ENCODE measurements at places on chromosomes 4 and X. TPM values are rescaled to one million over a fixed set of nuclear protein-coding genes. Genes with fewer than 3 reads are reported as not detected.

GRCh38 chr4:152132776-152133175 is 372.0 kb upstream of the GATB start:
- no peak for DNase-seq

IL1RAPL2 gene
- total RNA-seq = not detected

DNA sequence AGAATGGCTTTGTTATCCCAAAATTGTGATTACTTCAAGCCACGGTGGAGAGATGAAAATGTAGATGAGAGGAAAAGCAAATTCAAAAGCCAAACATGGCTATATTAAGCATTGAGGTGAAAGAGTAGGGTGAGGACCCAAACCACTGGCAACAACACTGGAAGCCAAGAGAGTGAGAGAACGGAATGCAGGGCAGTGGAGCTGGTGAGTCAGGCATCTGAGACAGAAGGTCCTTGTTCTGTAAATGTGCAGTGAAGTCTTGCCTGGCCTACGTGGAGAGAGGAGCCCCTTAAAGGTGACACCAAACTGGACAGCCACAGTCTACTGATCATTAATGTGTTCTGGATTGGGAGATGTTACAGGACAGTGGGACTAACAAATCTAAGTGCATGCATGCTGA is 22.8 kb upstream of the SEC24B start:
- no peak for DNase-seq

DNA sequence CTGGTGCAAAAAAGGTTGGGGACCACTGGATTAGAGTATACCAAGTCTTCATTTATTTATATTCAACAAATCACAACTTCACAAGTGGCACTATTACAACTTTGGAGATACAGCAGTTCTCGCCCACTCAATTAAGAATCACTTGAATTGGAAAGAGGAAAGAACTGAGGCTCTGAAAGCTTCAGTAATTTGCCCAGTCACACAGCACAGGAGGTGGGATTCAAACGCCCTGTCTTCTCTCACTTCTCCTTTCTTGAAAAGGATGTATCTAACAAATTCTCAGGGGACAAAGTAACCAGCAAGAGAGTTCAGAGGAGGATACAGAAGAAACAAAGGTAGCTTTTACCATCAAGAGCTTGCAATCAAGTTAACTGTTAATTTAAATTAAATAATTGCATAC is 12.4 kb downstream of the SMIM14 start:
- no peak for DNase-seq

DNA sequence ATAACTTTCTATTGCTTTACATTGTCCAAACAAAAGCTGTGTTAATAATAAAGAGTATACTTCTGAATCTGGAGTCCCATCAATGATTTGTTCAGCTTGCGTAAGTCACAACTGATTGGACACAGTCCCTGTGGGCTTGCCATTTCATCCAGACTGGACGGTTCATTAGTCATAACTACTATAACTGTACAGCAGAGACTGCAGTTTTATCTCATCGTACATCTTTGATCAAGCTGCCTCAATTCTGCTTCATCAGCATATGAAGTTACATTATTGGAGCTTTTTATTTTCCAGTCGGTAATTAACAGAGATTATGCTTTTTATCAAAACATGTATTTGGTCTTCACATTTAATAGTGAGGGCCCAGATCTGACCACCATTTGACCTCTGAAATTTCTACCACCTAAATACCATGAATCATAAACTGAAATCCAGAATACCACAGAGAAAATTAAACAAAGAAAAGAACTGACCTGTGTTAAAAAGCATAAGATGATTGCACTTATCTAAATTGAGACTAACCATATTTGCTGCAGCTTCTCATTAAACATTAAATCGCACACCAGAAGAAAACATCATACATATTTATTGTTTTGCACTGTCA is 12.5 kb upstream of the MAB21L2 start:
- no peak for DNase-seq

RAPGEF2 gene
- total RNA-seq = 43.2 TPM

OPN1MW gene
- total RNA-seq = not detected

- DNase-seq = no peak
Observed at GRCh38 chrX:132409780-132410556, 78.9 kb downstream of the MBNL3 start.

DNA sequence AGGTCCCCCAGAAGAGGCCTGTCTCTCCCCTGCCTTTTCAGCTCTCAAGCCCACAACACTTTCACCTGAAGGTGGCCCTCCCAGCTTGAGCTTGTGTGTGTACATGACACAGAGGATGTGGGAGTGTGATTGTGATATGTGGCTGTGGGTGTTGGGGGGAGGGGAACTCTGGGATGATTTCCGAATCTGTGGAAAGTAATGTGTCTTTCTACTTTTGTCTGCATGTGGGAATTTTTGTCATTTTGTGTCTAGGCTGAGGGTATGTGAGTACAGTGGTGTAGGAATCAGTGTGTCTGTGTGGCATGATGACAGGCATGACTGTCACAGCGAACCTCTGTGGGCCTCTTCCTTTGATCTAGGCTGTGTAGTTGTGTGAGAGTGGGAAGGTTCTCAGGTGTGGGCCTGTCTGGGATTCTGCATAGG is 6.4 kb downstream of the SYP start:
- DNase-seq = no peak

DNA sequence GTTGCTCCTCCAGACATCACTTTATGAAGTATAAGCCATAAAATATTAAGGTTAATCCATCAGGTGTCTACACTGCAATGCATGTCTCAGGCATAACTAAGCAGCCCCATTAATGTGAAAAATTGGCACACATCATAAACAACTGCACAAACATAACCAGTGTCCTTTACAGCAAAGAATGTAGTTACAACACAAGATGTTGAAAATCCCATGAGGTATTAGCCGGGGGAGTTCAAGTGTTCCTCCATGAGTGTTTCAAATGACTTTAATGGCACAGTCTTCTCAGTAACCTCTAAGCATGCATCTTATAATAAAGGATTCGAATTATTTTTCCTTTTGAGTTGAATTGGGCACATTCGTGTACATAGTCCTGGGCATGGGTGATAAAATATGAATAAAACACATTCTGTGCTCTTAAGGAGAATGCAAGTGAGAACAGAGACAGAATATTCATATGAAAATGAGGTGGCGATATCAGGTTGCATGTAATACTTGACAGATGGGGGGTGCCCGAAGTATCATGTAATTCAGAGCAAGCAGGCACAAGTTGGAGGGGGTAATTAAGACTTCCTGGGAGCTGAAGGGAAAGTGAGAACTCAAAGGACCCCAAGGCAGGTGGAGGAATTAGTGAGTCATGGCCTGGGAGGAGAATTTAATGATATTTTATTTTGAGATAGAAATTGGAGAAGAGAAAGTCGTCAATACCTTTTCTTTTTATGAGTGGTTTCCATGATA is 18.2 kb upstream of the VCX2 start:
- DNase-seq = no peak

- DNase-seq = no peak
Observed at GRCh38 chrX:18951032-18951431, 32.9 kb downstream of the PHKA2 start.

DNA sequence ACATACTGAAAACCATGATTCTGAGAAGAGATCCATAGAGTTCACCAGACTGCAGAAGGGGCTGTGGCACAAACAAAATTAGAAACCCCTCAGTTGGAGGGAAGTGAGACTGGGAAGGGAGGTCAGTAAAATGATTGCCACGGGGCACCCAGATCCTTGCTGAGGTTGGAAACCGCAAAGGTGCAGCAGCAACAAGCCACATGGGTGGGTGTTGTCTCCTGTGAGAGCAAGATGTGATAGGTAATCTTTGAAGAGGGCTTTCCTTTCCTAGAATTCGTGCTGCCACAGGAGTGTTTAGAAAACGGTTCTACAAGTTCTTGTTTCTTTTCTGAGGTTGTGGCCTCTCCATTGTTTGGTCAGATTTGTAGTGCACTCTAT is 85.5 kb downstream of the NFKB1 start:
- DNase-seq = no peak

DNA sequence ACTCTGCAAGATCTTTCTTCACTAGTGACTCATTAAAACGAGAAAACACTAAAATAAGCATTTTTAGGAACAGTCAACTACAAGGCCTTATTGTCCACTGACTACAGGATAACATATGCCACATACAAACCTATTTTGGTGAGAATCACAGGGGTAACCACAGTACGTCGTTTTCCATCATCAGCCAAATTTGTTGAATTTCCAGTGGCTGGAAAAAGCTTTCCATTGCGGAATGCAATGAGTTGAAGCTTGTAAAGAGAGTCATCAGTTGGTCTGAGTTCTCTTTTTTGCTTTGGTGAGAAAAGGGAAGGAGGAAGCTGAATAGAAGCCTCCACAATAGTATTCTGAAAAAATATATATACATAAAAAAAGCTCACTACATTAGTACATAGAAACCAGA is 102.4 kb downstream of the ADGRA3 start:
- DNase-seq = no peak

DNA sequence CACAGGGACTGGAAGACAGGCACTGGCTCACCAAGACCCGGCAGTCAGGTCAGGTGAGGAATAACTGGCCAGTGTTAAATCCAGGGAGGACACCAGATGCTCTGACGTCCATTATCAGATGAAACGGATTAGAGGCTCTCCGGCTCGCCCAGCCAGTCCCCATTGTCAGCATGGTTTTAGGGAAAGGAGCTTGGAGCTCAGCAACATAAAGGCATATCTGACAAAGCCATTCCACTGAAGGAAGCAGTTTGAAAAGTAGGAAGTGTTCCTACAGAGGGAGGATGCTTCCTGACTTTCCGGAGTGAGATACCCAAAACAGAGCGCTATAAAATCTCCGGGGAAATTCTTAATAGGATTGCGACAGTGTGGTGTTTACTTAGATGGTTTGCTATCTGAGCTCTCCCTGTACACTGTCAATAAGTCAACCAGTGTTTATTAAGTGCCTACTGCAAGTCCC is 14.8 kb downstream of the NDNF start:
- DNase-seq = peak; percentile 5

DNA sequence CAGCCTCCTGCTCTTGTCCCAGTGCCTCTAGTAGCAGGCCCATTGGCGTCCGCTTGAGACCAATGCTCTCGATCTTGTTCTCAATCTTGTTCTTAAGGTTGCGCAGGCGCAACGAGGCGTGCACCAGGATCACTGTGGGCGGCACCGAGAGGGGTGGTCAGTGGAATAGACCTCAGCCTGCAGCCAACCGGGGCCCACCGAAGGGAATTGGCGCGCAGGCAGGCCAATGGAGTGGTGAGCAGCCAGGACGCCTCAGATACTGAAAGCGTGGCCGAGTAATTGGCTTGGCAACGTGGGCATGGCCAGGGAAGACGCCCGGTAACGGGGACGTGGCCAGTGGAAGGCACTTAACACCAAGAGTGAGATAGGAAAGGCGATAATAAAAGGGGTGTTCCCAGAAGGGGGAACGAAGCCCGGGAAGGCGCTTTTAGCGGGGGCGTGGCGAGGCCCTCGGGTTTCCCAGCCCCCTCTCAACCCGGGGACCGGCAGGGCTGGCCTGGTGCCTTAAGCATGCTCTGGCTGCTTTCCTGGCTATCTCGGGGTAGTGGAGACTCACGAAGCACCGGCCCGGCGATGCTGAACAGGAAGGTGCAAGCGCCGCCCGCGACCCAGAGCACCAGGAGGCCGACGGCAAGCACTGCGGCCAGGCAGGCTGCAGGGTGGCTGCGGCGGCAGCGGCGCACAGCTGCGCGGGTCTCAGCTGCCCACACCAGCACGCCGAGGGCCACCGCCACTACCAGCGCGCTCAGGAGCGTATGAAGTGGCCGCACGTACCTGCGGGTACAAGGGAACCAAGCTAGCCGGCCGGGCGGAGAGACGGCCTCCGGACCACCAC is 1.7 kb downstream of the PRAF2 start:
- peak; percentile 94 for DNase-seq

- DNase-seq = no peak
Observed at GRCh38 chrX:1462110-1462509, 9.4 kb upstream of the ASMTL start.

- no peak for DNase-seq
Observed at GRCh38 chrX:6456196-6456595, 78.7 kb downstream of the VCX3A start.

GRCh38 chrX:154368630-154369448 is 5.6 kb downstream of the FLNA start:
- DNase-seq = peak; percentile 61

DNA sequence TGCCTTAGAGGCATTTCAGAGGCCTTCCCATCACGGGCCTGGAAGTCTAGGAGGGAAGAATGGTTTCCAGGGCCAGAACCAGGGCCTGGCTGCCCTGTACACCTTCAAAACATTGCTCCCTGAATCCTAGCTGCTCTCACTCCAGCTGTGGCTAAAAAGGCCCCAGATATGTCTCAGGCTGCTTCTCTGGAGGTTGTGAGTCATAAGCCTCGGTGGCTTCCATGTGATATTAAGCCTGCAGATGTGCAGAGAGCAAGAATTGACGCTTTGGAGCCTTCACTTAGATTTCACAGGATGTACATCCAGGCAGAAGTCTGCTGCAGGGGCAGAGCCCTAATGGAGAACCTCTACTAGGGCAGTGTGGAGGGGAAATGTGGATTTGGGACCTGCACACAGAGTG is 502.5 kb downstream of the GRXCR1 start:
- DNase-seq = no peak

SLC6A14 gene
- total RNA-seq = not detected

GRCh38 chrX:13750812-13751211 is 16.3 kb downstream of the OFD1 start:
- no peak for DNase-seq

DNA sequence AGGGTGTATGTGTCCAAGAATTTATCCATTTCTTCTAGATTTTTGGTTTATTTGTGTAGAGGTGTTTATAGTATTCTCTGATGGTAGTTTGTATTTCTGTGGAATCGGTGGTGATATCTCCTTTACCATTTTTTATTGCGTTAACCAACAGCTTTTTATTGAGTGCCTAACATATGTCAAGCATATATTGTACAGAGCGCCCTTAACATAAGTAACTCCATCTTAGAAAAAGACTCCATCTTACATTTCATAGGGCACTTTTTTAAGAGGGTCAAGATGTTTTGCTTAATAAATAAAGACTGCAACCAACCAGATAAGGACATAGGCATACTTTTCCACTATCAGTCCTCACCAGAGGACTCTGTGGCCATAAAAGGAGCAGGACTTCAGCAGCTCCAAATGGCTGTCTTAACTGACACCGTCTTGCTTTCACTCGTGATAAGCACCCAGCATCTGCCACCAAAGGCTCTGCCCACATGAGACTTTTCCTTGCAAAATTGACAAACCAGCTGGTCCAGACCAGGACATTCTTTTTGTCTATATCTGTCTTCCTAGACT is 75.0 kb downstream of the HS6ST2 start:
- DNase-seq = no peak

GRCh38 chr4:15012017-15012788 is 9.9 kb downstream of the CPEB2 start:
- DNase-seq = no peak

Data from stomach (tissue), 19 donors.